ENCODE measurements at places on chromosomes 6 and 20.

GRCh38 chr6:168741942-168742782, 301.2 kb downstream of the SMOC2 start:
- DNase-seq = no peak

- no peak for DNase-seq
Observed at GRCh38 chr6:21898107-21898796, 304.7 kb downstream of the SOX4 start.

DNA sequence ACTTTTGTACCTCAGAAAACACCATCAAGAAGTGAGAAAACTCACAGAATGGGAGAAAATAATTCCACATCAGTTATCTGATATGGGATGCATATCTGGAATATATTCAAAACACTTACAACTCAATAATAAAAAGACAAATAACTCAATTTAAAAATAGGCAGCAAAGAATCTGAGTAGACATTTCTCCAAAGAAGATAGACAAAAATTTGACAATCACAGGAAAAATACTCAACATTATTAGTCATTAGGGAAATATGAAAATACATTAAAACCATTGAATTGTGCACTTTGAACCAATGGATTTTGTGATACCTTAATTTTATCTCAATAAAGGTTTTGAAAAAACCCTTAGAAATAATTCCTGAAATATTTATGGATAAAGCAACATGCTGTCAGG, 36.9 kb upstream of the STMND1 start:
- DNase-seq = no peak

DNA sequence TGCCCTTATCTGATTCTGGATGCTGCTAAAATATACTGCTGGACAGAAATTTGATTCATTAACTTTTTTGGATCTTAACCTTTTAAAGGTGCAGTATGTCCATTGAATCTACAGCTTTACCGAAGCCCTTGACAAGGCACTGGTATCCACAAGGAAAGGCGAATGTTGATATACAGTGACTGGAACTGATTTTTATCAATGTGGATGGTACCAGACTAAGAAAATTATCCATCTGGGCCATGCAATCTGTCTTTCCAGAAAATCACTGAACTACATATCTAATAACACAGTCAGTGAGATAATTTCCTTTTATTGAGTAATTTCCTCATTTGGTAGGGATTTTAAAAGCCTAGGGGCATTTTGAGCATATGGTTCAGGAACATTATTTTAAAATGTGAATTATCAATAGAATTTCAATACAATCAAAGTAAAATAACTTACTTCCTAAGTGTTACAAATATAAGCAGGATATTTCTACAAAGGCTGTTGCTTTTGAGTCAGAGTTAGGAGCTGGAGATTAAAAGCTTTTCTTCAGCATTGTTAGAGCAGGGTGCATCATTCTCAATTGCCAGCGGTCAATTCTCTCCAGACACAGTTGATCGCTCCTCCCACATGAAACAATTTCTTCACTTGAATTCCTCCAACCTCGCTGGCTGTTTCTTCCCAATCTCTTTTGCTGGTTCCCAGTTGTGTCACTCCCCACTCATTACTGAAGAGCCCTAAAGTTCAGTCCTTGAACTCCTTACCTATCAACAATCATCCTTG, 585.3 kb upstream of the FLRT3 start:
- DNase-seq = no peak

DNA sequence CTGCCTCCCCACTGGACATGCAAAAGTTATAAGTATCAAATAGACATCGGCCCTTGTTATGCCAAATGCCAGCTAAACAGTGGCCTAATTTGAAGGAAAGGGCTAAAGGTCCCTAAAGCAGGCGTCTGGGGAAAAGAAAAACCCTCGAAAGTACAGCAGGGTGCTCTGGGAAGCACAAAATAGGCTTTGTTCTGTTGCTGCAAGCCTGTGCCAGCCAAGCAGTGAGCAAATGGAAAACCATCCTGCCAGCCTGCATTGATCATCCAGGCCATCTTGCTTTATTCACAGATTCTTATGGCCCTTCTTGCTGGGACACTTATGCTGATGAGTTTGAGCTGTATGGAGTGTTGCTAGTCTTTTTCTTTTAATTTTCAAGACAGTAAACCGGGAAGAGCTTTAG, 62.2 kb upstream of the PLEKHG1 start:
- DNase-seq = no peak

DNA sequence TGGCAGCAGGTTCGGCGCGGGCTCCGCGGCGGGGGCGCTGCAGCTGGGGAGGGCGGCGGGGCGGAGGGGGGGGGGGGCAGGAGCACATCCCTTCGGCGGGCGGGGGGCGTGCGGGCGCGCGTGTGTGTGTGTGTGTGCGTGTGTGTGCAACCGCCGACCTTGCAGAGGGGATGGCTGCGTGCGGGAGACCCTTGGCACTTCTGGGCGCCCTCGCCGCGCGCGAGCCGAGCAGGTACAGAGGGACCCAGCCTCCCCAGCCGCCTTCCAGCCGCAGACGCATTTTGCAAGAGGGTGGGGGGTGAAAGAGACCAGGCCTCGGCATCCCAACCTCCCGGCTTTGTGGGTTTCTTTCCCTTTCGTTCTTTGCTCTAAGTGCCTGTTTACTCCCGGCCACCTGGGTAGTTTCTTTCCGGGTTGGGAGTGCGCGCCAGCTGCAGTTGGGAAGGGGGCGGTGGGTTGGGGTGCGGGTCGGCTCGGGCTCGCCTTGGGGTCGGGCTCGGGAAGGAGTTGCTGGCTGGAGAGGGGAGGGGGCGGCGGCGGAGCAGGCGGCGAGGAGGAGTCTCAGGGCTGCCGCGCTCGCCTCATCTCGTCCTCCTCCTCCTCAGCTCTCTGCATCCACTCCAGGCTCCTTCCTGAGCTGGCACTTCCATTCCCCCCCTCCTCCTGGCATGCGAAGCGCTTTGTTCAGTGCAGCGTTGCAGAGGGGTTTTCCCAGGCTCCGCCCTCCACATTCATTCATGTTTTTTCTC, 620 bp downstream of the HIVEP1 start:
- peak; percentile 81 for DNase-seq

GRCh38 chr20:63567136-63567385, 7.0 kb downstream of the HELZ2 start:
- DNase-seq = no peak

GRCh38 chr6:43331891-43332290, 23.3 kb upstream of the CRIP3 start:
- peak; percentile 8 for DNase-seq

DNA sequence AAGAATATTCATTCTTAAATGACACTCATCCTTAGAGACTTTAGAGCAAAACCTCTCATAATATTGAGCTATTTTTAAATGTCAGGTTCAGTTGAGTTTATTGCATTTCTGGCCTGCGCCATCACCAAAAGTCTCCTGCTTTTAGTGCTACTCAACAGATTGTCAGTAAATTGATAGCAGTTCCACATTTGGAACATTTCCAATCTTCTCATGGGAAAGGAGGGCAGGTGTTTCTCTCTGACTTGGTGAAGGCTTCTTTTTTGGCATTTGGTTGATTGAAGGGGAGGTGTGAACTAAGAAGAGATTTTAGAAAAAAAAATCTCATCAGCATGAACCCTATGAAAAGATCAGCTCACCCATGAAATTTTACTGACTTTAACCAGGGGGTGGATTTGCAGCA, 125.9 kb upstream of the INSM1 start:
- DNase-seq = no peak

GRCh38 chr6:166630462-166630861, 3.4 kb upstream of the RPS6KA2 start:
- DNase-seq = no peak

- peak; percentile 53 for DNase-seq
Observed at GRCh38 chr6:33914645-33915044, 110.8 kb upstream of the MLN start.

DNA sequence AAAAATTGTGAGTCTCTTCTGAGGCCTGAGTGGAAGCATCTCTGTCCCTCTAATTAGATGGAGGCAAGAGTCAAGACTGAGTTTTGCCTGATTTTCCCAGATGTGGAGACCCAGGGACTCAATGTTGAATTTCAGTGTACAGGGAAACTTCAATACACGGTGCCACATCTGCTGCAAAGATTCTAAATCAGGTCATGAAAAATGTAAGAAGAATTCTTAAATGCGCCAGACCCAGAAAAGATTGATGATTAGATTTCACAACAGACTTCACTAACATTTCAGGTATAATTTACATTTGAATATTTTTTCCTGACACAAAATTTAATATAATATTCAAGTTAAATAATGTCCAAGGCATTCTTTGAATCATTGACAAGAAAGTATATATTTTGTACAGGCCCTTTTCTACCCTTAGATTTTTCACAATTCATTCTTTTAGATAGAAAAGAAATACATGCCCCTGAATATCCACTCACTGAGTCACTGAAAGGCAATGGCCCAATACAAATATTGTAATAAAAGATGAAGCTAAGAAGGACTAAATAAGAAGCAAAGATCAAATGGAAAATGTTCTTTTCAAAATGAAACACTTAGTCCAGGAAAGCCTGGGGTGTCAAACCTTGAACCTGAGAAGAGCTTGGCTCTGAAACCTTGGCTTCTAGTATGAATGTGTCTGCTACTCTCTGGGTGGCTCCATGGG, 18.2 kb upstream of the HDGFL1 start:
- DNase-seq = no peak

- DNase-seq = no peak
Observed at GRCh38 chr6:109521080-109521479, 38.1 kb upstream of the ZBTB24 start.

GRCh38 chr6:69422475-69422874, 374.3 kb downstream of the LMBRD1 start:
- no peak for DNase-seq

- DNase-seq = no peak
Observed at GRCh38 chr20:50144362-50144761, 9.2 kb downstream of the PEDS1 start.

GRCh38 chr20:38581830-38582358, 897 bp downstream of the ADIG start:
- DNase-seq = no peak

DNA sequence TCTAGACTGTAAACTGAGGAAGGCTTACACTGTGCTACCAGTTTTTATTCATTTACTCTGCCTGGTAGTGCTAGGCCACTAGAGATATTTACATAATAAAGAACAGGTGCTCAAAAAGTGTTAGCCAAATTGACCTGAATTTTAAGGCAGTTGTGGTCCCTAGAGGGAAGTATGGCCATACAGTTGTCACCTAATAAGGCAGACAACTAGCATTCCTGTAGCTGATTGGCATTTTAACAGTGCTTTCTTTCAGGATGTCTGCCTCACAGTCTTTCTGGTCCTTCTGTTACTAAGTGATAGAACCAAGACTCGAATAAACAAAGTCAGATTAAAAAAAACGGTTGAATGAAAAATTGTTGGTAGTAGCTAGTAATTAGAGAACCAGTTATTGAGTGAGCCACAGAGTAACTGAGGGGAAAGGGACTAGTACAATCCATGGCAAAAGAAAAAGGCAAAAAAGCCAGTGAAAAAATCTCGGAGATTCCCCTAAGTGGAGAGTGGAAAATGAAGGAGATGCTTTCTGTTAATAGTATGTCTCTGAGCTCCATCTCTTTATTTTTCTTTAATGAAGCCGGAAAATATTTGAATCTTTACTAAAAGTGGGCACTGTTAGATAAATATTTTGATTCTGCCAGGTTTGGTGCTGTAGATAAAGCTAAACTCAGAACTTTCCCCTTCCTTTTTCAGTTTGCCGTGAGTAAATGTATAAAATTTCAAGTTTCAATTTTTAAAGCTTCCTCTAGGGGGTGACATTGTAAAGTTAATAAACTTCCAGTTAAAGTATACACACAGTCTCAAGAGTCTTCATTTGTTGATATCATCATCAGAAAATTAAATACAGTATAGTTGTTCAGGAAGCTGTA, 9.1 kb downstream of the VTA1 start:
- DNase-seq = peak; percentile 45

GRCh38 chr6:150658421-150658820, 58.7 kb downstream of the PLEKHG1 start:
- DNase-seq = no peak

GRCh38 chr6:168828800-168829199, 387.8 kb downstream of the SMOC2 start:
- DNase-seq = no peak

DNA sequence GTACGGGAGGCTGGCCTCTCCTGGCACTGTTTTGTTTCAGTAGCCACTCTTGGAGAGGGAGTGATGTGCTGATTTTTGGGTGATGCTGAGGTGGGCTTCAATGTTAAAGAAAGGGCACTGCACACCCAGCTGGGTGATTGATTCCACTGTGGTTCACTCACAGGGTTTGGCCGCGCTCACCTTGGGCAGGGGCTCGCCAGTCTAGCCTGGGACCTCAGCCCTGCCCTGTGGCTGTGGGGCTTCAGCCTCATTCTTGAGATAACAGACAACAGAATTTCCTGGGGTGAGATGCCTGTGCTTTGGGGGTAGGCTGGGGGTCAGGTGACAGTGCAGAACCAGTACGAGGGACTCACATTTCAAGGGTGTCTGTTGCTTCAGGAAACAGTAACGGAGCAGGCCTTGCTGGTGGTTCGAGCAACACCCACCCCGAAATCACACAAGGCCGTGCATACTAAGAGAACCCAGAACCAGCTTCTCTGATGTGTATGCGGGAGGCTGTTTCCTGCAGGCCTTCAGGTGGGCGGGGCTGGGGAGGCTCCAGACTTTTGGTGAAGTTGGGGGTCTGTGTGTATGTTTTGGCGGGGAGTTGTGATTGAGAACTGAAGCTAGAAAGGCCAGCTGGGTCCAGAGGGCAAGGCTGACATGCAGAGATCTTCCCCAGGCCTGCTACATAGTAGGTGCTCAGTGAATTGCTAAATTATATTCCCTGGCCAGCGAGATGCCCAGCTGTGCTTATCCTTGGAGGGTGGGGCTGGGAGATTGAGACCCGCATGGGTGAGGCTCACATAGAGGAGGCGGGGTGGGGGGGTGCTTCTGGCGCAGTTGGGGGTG, 154.2 kb upstream of the RNF24 start:
- DNase-seq = no peak

DNA sequence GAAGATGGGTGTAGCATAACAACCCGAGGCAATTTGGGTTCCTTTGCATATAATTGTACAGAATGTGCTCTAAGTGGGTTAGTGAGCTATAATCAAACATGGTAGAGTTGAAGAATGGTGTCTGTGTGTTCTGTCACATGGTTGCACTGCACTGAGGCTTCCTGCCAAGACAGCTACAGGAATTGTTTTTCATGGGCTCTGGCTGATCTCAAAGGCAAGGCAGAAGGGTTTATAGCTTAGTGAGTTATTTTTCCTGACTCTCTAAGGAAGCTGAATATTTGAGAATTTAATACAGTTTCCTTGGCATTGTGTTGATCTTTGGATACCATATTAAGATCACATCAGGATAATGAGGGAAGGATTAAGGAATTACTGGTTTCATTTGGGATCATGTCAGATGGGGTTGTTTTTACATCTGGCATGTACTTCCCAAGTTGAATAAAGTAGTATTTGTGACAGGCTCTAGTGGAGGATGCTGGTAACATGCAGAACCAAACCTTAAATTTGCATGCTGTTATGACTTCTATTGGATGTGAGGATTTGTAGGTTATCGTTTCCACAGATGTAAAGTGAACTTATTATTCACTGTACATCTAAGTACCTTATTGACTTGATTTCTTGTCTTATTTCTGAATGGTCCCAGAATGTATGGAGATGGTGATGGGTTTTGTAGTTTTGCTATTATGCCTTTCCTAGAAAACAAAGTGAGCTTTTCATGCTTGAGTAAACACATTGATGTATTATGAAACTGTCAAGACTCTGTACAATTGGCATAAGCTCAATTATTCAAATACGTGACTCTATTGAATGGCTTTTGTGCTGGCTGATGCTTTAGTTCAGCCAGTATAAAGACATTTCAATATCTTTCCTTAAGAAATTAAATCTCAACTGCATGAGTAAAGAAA, 43.3 kb downstream of the LRRC1 start:
- no peak for DNase-seq

- no peak for DNase-seq
Observed at GRCh38 chr20:57970116-57970515, 258.3 kb downstream of the ANKRD60 start.
